ENCODE measurements at places on chromosomes 5 and 9.

DNA sequence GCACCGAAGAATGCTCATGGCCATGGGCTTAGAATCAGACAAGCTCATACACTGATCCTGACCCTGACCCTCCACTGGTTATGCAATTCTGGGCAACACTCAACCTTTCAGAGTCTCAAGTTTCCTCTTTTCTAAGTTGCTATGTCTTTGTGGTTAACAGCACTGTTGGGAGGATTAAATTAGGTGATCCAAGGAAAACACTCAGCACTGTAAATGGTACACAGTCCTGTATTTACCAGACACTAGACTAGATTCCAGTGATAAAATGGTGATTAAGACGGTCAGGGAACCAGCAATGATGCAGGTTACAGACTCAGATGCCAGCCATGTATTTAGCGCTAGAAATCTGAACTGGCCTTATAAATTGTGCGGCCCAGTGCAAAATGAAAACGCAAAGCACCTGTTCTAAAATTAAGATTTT lies 8.1 kb downstream of the ARL15 start:
- peak; percentile 41 for ATAC-seq

GRCh38 chr5:136927571-136927970 lies 562.2 kb upstream of the TRPC7 start:
- ATAC-seq: no peak

- ATAC-seq: no peak
Measured at GRCh38 chr9:71121275-71122021, at the start of gene TRPM3. Gene TRPM3 (minus strand): TSS chr9:71121621. CDS start chr9:71121354, 267 bp downstream.

- ATAC-seq: no peak
Measured at GRCh38 chr9:37295178-37295577, 127.3 kb upstream of the GRHPR start.

DNA sequence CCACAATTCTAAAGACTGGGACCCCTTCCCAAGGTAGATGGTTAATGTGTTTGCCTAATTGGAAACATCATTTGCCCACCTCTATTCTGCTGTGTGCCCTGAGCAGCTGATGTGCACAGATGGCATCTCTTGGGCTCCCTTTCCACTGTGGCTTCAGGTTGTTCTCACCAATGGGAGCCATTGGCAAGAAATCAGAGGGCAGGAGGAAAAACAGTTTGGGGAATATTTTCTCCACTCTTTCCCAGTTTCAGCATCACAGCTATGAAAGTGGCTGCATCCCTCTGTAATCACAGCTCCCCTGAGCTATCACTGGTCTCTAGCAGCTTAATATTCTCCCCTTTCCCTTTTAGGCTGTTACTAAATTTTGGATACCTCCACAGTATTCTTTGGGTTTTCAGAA lies 911.6 kb upstream of the SEMA6A start:
- no peak for ATAC-seq

GRCh38 chr5:139946440-139946839 lies 96.7 kb downstream of the NRG2 start:
- ATAC-seq: no peak

DNA sequence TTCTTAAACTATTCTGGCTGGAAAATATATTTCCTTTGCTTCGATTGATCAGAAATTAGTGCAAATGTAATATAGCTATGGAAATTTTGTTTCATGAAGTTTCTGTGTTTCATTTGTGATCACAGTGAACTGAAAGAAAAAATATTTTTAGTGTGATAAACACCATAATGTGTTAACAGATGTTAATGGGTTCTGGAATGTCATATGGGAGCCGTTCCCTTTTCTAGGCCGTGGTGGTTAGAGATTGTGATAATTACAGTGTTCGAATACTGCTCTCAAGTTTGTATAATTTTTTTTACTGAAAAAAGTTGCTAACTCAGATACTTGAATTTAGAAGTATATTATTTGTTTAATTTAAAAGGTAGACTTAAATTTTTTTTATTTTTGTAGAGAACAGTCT lies 19.3 kb downstream of the GAPVD1 start:
- ATAC-seq: no peak

- no peak for ATAC-seq
Measured at GRCh38 chr5:82820188-82820587, 257.0 kb downstream of the TMEM167A start.

GRCh38 chr5:6372251-6373080 lies 5.9 kb downstream of the MED10 start:
- ATAC-seq: peak; percentile 32
